Stimulated activated CD4-positive, alpha-beta T cell treated with anti-CD3 and anti-CD28 coated beads, Interleukin-1b, Interleukin-23, amount 100 ng/mL, for 1 hour (primary cell): ENCODE measurements at places on chromosomes 2 and 18.

- DNase-seq: no peak
Observed at GRCh38 chr18:10923551-10924070, 225.8 kb downstream of the PIEZO2 start.

DNA sequence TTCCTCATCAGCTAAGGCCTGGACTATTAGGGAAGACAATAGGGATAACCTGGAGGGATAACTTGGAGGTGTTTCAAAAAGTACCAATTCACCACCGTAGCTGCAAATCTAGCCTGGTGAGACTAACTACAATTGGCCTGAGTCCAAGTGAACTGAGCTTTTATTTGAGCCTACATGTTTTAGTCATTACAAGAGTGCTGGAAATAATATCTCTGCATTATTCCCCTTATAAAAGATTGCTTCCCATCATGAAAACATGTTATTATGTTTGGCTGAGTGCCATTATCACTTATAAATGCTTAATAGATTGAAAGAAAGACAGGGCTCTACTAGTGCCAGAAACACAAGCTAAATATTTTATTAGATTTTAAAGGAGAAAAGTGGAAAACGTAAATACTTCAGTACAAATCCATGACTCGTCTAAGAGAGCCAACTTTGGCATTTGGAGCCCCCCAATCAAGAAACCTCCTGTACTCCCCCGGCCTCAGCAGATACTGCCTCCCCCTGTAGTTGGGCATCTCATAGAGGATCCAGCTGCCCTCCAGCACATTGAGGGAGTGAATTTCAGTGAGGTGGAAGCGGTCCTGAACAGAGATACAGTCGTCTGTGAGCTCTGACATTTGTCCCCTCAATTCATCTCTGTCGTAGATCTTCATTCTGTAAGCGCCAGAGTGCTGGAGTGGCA, 3.6 kb downstream of the CRYGB start:
- no peak for DNase-seq

DNA sequence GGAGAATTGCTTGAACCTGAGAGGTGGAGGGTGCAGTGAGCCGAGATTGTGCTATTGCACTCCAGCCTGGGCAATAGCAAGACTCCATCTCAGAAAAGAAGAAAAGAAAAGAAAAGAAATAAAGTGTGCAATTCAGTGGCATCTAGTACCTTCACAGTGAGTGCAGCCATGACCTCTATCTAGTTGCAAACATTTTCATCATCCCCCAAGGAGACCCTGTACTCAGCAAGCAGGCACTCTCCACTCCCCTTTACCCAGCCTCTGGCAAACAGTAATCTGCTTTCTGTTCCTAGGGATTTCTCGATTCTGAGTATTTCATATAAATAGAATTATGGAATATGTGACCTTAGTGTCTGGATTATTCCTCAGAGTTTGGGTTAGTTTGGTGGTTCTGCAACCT, 130.4 kb upstream of the ARL4C start:
- no peak for DNase-seq

- no peak for DNase-seq
Observed at GRCh38 chr18:63686871-63687270, 15.9 kb upstream of the SERPINB11 start.

DNA sequence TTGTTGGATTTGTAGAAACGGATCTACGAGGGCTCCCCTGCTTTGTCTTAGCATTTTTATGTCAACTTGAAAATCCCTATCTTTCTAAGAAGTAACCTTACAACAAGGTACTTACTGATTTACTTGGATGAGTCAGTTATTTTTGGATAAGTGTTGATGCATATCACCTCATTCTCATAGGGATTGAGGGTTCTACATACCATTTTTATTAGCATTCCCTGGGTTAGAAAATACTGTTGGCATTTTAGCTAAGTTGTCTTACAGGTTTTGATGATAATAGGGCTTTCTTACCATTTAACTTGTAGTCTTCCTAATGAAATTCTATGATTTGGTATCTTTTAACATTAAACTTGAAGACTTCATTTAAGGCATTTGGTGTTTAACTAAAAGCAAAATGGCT, 125.2 kb downstream of the UBE2E3 start:
- no peak for DNase-seq
